MV-4-11 (cell line): ENCODE measurements at places on chromosomes 4 and X.

- DNase-seq = no peak
These were observed 25.1 kb downstream of the UGT2B4 start for GRCh38 chr4:69470561-69470960.

DNA sequence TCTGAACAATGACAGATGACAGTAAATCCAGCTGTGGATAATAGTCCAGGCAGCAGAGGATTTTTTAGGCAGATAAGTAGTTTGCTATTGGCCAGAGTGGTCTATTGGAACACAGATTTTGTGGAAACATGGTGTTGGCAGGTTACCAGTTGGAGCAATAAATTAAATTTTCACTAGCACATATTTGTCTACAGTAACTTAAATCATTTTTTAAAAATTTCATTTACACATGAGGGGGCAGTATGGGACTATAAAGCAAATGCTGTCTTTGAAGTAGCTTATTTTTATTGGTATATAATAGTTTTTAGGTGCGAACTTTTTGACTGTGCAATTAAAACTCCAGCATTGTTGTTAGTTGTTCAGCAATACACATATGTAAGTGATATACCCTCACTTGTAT, 289.8 kb downstream of the ARHGAP10 start:
- DNase-seq = no peak

DNA sequence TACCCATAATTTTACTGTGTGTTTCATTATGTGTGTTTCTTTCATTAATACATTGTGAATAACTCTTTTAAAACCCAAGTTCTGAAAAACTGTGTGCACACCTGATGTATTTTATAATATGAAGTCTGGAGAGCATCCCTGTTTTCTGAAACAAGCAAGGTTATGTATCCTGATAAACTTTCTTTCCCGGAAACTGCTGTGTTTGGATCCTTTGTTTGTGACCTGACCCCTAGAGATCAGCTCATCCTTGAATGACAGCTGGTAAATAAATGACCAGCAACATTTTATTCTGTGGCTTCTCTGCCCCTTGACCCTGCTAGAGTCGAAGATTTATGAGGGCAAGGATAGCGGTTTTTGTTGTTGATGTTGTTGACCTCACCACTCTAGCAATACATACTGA, 535.6 kb upstream of the ZFP42 start:
- DNase-seq = no peak

DNA sequence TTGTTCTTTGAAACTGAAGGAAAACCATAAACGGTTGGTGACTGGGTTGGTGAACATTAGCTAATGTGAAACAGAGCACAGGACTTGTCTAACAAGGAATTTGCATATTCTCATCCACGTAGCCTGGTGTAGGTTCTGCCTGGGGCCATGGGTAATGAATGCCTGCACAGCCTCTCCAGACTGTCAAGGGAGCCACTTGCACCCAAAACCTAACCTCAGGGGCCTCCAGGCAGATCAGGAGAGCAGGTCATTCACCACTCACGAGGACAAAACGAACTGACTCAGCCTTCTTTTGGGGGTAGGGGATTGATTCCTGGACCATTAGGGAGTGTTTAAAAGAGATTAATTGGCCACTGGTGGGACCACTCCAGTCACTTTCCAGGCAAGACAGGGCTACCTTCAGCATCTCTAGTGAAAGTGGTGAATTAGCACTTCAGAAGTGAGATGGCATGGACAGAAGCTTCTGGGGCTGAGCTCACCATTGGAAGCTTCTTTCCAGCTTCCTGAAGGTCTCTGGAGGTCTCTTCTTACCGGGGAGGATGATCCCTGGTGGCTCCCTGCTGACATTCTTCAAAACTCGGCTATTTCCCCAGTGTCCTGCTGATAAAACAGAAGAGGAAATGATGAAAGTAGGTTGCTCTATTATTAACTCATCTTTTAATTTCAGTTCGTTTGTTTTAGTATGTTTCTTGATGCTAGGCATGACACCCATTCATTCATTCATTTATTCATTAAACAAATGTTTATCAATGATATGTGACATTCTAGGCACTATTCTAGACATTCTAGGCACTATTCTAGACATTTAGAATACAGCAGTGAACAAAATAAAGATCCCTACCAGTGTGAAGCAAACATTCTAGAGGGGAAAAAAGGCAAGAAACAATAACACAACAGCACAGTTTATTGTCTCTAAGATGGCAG, 104.5 kb upstream of the LNX1 start:
- DNase-seq = peak; percentile 24

DNA sequence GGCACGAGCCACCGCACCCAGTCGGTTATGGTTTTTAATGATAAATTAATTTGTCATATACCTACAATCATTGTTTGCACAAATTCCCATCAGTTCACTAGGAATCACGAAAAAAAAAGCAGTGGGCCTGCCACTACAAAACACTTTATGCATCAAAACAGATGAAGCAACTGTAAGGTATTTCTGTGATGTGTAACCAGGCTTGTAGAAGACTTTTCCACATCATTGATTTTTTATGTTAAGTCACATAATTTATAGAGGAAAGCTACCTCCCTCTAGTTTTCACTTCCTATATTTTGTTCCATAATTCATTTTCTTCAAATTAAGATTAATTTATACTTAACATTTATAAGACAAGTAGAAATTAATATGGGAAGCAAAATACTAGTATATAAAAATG, 6.7 kb upstream of the FAM200B start:
- no peak for DNase-seq

DNA sequence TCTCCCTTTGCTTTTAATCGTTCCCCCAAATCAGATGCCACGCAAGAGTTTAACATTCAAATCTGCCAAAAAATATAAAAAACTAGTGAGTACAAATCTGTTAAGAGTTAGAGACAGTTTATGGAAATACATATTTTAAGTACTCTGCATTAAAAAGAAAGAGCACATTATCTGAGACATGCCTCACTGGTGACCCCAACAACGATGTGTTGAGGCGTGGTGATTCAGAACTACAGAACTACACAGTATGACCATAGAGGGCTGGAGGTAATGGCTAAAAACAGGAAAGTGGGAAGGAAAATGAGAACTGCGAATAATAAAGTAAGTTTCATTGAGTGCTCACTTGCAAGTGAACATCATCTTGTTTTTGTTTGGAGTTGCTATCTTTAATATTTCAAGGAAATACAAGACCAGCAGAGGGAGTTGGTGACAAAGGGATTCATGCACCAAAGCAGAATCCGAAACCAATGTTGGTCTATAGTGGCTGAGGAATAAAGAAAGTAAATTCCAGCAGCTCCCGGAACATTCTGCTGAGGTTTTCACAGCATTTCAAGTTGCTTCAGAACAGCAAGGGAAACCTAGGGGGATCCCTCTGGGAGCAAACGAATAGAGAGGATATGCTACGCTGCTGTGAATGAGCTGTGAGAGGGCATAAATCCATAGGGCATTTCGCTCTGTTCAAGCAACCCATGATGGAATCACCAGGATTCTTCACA, 92.2 kb downstream of the DCHS2 start:
- DNase-seq = no peak

DNA sequence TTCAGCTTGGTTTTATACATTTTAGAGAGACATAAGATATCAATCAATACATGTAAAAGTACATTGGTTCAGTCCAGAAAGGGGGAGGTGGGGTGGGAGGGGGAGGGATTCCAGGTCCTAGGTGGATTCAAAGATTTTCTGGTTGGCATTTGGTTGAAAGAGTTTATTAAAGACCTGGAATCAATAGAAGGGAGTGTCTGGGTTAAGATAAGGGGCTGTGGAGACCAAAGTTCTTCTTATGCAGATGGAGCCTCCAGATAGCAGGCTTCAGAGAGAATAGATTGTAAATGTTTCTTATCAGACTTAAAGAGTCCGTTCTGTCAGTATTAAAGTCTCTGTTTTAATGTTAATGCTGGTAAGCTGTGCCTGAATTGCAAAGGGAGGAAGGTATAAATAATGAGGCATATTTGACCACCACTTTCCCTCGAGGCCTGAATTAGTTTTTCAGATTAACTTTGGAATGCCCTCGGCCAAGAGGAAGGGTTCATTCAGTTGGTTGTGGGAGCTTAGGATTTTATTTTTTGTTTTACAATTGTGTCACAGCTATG, 169.9 kb downstream of the AASDH start:
- DNase-seq = no peak

GRCh38 chr4:88037447-88037846, 30.0 kb downstream of the PKD2 start:
- DNase-seq = no peak
